ENCODE measurements at places on chromosomes 2 and 18.

DNA sequence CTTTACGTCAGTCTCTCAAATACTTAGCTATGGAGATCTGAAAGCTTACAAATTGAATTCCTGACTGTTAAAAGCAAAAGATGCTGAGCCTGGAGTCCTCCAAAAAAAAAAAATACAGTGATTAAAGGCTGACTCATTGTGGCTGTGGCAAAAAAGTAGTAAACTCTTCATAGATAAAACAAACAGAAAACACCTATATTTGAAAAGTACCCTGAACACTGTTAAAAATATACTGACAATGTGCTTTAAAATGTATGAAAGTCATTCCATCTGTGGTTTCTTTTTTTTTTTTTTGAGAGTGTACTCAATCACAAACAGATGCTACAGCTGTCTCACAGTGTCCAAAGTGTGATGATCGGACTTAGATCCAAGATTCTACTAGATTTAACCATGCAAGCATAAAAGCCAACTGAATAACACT lies 267.6 kb upstream of the CYP26B1 start:
- DNase-seq = no peak

- no peak for DNase-seq
These were observed 23.1 kb upstream of the COPS8 start for GRCh38 chr2:237062585-237062984.

DNA sequence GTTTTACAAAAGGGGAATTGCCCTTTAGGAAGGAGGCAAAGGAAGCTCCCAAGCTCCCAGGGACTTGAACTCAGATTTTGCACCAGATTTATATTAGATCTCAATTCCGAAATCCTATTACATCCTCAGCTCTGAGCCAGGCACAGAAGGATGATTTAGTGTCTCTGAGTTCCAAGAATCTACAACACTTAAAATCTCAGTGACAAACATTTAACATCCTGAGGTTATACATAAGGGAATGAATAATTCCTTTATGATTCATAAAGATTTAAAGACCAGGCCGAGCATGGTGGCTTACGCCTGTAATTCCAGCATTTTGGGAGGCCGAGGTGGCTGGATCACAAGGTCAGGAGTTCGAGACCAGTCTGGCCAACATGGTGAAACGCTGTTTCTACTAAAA lies 16.5 kb upstream of the SLC20A1 start:
- DNase-seq = no peak

DNA sequence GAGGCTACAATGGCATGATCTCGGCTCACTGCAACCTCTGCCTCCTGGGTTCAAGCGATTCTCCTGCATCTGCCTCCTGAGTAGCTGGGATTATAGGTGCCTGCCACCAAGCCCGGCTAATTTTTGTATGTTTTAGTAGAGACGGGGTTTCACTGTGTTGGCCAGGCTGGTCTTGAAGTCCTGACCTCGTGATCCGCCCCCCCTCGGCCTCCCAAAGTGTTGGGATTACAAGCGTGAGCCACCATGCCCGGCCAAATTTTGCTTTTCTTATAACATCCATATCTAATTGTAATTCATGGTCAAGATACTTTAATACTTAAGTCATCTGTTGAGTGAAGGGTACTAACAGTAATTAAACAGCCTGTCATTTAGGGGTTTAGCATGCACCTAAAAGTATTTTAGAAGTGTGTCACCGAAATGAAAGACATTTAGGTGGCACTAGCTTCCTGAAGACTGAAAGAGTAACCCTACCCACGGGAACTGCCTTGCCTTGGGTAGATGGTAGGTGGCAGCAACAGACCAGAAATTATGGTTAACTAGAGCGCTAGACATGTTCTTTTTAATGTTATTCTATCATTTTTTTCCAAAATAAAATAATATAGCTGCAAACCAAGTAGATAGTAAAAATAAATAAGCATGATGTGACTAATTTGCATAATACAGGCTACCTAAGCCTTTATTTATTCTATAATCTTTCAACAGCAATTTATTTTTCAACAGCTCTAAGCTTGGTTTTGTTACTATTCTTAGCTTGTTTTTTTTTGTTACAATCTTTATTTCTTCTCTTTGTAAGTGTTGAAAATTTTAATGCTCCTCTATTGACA lies 8.6 kb upstream of the ACYP2 start:
- peak; percentile 6 for DNase-seq

DNA sequence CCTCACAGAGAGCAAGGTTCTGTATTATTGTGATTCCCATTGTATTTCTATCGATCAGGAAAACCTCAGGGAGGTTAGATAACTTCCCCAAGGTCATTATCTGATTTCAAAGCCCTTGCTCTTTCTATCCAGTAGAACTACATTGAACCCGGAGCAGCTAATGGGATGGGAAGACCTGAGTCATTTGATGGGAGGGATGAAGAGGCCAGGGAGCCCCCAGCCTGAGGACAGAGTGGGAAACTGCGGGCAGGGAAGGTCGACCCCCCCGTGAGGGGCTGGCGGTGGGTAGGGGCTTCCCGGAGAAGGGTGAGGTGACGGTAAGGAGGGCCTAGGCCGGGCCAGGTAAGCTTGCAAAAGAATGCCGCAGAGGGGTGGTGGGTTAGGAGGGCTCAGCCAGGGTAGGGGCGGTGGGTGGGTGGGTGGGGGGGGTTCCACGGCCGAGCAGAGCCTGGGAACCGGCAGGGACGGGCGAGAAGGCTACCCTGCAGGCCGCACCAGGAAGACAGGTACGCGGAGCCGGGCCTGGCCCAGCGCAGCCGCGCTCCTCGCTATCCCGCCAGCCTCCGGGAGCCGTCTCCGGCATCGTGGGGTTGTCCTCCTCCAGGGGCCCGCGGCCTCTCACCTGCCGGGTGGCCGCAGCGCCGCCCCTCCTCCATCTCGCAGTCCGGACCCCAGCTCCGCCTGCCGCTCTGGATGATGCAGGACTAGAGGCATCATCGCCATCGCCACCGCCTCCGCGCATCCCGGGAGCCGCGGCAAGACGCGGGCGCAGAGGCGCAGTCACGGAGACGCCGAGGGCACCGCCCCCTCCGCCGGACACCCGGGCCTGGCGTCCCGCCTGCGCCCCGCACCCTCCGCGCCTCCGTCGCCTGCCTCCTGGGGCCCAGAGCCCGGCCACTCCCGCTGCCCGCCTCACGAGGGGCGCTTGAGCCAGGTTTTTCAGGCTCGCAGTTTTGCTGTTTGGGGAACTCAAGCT lies at the start of gene GPR75:
Gene GPR75, minus strand, starts transcription at position 762 of the 976 bp plus-strand sequence. CDS start 5,211 bp downstream, outside the sequence.
- DNase-seq = no peak

GRCh38 chr18:46289931-46290330 lies 185.7 kb downstream of the HAUS1 start:
- no peak for DNase-seq
